ENCODE measurements at places on chromosomes 13 and 19. TPM values are rescaled to one million over a fixed set of nuclear protein-coding genes. Genes with fewer than 3 reads are reported as not detected.

GRCh38 chr19:3162418-3163229, 15.9 kb upstream of the S1PR4 start:
- no peaks in the 10 kb centered on the region for H3K36me3 ChIP-seq
- H3K4me3 ChIP-seq, result no peak overlapping the region
- H3K4me1 ChIP-seq, result peaks cover 4% of the 10 kb centered on the region
- H3K27ac ChIP-seq, result no peak overlapping the region
- no peak for DNase-seq
- no peaks in the 10 kb centered on the region for H3K27me3 ChIP-seq

GRCh38 chr19:6242677-6243076, 37.1 kb downstream of the MLLT1 start:
- H3K4me3 ChIP-seq, result no peak overlapping the region
- DNase-seq, result no peak
- H3K4me1 ChIP-seq, result peaks cover 50% of the 10 kb centered on the region

DNA sequence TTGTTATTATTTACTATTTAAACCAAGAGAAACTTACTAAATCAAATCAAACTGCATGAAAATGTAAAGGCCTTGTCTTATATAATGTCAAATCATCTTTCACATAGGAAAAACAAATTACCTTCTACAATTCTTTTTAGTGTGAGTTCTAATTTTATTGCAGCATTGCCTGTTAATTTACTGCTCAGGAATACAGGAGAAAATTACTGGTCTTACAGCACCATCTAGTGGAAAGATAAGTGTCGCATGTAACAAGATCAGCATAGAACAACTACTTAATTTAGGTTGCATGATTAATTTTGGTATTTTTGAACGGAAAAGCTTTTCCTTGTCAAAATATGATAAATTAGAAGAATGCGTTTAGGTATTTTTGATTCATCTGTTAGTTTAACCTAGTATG, 502.7 kb downstream of the UQCRFS1 start:
- DNase-seq, result no peak
- H3K36me3 ChIP-seq, result no peaks in the 10 kb centered on the region
- no peak overlapping the region for H3K27ac ChIP-seq

- H3K27ac ChIP-seq, result peak overlapping the region; percentile 100
- peak; percentile 96 for DNase-seq
- peaks cover 9% of the 10 kb centered on the region for H3K36me3 ChIP-seq
Measured at GRCh38 chr19:18274781-18275356, 617 bp upstream of the IQCN start.

GRCh38 chr13:39397896-39398265, 205.1 kb downstream of the LHFPL6 start:
- DNase-seq, result peak; percentile 77
- no peaks in the 10 kb centered on the region for H3K4me1 ChIP-seq
- H3K27me3 ChIP-seq, result no peaks in the 10 kb centered on the region
- H3K4me3 ChIP-seq, result no peak overlapping the region
- H3K27ac ChIP-seq, result peak overlapping the region; percentile 22
- H3K36me3 ChIP-seq, result no peaks in the 10 kb centered on the region

GRCh38 chr13:73913751-73914518, 220.3 kb downstream of the KLF12 start:
- no peaks in the 10 kb centered on the region for H3K36me3 ChIP-seq
- H3K4me3 ChIP-seq, result no peak overlapping the region
- no peaks in the 10 kb centered on the region for H3K27me3 ChIP-seq
- H3K4me1 ChIP-seq, result peaks cover 40% of the 10 kb centered on the region
- no peak for DNase-seq
- peak overlapping the region; percentile 70 for H3K27ac ChIP-seq

DNA sequence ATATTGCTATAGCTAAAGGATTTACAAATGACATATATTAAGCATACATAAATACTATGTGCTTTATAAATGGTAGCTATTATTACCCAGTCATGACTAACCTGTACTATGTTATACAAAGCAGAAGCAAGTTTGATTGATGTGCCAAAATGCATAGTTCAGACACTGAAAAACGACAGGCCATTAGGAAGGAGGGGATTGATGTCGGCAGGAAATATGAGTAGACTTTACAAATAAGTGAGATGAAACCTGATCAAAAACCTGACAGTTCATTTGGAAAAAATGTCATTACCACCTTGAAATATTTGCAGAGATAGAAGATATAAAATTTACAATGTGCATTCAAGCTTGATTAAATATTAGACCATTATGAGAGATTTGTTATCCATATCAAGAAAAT, 38.8 kb upstream of the TPP2 start:
- no peak overlapping the region for H3K4me3 ChIP-seq
- H3K4me1 ChIP-seq, result no peaks in the 10 kb centered on the region
- no peaks in the 10 kb centered on the region for H3K27me3 ChIP-seq
- no peak for DNase-seq
- H3K27ac ChIP-seq, result no peak overlapping the region
- no peaks in the 10 kb centered on the region for H3K36me3 ChIP-seq

- H3K4me3 ChIP-seq, result no peak overlapping the region
- H3K4me1 ChIP-seq, result no peaks in the 10 kb centered on the region
- H3K27me3 ChIP-seq, result no peaks in the 10 kb centered on the region
- H3K27ac ChIP-seq, result no peak overlapping the region
Measured at GRCh38 chr13:19266979-19267378, 85.4 kb upstream of the TUBA3C start.

The HCST gene
- polyA plus RNA-seq, result 36.1 TPM

GRCh38 chr13:30884543-30884942, 21.5 kb upstream of the MEDAG start:
- H3K27me3 ChIP-seq, result no peaks in the 10 kb centered on the region
- no peaks in the 10 kb centered on the region for H3K4me1 ChIP-seq
- no peak overlapping the region for H3K27ac ChIP-seq
- DNase-seq, result no peak

DNA sequence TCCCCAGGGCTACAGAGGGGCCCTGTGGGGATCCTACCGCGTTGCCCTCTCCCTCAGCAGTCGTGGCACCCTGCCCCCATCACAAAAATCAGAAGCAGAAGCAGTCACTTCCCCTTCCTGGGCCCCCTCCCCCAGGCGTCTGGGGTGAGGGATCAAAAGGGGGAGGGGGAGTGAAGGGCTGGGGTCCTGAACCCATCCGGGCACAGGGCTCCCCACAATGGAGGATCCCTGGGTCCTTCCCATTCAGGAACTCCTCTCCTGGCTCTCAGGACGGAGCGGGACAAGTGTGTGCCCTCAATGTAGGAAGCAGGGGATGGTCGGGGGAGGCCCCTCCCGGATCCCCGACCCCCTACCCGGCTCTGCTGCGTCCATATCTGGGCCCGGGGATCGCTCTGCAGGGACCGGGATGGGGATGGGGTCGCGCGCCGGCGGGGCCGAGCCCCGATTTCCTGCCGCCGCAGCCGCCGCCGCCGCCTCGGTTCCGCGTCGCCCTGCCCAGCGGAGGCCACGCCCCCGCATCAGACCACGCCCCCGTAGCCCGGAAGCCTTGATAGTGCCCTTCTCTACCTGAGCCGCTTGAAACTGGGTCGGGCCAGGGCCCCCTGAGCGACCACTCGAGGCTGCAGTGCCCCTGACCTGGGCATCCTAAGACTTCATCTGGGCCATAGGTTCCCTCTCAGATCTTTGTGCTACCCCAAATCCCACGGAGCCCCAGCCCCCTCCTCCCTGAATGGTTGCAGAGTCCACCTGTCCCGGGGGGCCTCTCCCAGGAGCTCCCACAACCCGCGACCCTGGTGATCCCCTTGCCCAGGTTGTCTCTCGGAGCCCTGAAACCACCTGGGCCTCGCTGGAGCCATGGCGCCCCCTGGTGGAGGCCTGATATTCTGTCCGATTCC, at the start of gene GMIP:
GMIP (minus strand) TSS at position 500 of the 896 bp plus-strand sequence; CDS start at position 372, 128 bp downstream.
- H3K4me3 ChIP-seq, result peak within 1 kb of the TSS; percentile 61
- no peaks in the 10 kb centered on the region for H3K27me3 ChIP-seq
- DNase-seq, result peak; percentile 84
- H3K27ac ChIP-seq, result peak within 1 kb of the TSS; percentile 61
- peaks cover 18% of the 10 kb centered on the region for H3K4me1 ChIP-seq

GRCh38 chr19:40716482-40717324, at the start of the genes COQ8B and ITPKC:
TSS of gene COQ8B (minus strand) at chr19:40716886. CDS start at chr19:40714632, 2,254 bp downstream.
TSS of gene ITPKC (plus strand) at chr19:40717112. CDS start at chr19:40717136, 24 bp downstream.
- no peaks in the 10 kb centered on the region for H3K36me3 ChIP-seq
- H3K27ac ChIP-seq, result peak within 1 kb of the TSS; percentile 95
- DNase-seq, result peak; percentile 100
- H3K27me3 ChIP-seq, result no peaks in the 10 kb centered on the region

- H3K27ac ChIP-seq, result no peak overlapping the region
- no peak overlapping the region for H3K4me3 ChIP-seq
- no peaks in the 10 kb centered on the region for H3K36me3 ChIP-seq
- H3K4me1 ChIP-seq, result no peaks in the 10 kb centered on the region
Measured at GRCh38 chr13:89457977-89458376, 1786.8 kb downstream of the SLITRK5 start.

The RFPL4AL1 gene
- polyA plus RNA-seq, result not detected

DNA sequence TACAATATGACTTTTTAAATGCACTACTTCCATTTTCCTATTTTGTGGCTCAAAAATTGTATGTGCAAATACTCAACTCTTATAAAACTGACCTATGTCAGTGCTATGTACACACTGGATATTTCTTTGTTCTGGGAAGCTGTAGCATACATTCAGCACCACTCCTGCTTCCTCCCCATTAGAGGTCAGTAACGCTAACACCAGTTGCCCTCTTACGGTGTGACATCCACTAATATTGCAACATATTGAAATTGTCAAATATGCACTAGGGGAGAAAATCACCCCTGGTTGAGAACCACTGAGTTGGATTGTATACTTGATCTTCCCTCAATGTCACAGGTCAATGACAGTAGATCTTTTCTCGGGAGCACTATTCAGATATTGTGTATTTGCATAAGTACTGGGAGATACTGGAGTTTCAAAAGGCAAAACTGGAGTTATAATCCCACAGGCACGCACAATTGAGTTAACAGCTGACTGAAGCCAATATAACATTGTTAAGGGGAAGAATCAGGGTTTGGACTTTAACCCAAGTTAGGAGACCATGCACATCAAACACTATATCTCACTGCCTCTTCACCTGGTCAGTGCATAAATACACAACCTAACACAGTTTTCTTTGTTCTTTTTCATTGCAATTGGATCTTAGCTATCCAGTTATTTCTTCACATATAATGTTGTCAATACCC, 1276.5 kb upstream of the MIR17HG start:
- H3K4me3 ChIP-seq, result no peak overlapping the region
- H3K36me3 ChIP-seq, result no peaks in the 10 kb centered on the region
- no peak for DNase-seq
- no peaks in the 10 kb centered on the region for H3K4me1 ChIP-seq
- H3K27ac ChIP-seq, result no peak overlapping the region
- no peaks in the 10 kb centered on the region for H3K27me3 ChIP-seq

The LRRC4B gene
- polyA plus RNA-seq, result not detected

- H3K4me3 ChIP-seq, result no peak overlapping the region
- DNase-seq, result no peak
- no peaks in the 10 kb centered on the region for H3K36me3 ChIP-seq
- no peaks in the 10 kb centered on the region for H3K27me3 ChIP-seq
- no peak overlapping the region for H3K27ac ChIP-seq
- H3K4me1 ChIP-seq, result no peaks in the 10 kb centered on the region
Measured at GRCh38 chr13:58994077-58994476, 1169.7 kb downstream of the DIAPH3 start.

Data from sigmoid colon (tissue), 7 donors.